ENCODE measurements at places on chromosomes 3 and 15.

GRCh38 chr3:123914829-123915228 is 30.7 kb upstream of the MYLK start:
- no peak for DNase-seq

- DNase-seq: peak; percentile 58
These were observed 14.9 kb downstream of the CRTAP start for GRCh38 chr3:33128706-33129105.

- no peak for DNase-seq
These were observed 1639.5 kb downstream of the SI start for GRCh38 chr3:163438760-163439159.

GRCh38 chr3:53161450-53161819 is 426 bp downstream of the PRKCD start:
- DNase-seq: no peak

DNA sequence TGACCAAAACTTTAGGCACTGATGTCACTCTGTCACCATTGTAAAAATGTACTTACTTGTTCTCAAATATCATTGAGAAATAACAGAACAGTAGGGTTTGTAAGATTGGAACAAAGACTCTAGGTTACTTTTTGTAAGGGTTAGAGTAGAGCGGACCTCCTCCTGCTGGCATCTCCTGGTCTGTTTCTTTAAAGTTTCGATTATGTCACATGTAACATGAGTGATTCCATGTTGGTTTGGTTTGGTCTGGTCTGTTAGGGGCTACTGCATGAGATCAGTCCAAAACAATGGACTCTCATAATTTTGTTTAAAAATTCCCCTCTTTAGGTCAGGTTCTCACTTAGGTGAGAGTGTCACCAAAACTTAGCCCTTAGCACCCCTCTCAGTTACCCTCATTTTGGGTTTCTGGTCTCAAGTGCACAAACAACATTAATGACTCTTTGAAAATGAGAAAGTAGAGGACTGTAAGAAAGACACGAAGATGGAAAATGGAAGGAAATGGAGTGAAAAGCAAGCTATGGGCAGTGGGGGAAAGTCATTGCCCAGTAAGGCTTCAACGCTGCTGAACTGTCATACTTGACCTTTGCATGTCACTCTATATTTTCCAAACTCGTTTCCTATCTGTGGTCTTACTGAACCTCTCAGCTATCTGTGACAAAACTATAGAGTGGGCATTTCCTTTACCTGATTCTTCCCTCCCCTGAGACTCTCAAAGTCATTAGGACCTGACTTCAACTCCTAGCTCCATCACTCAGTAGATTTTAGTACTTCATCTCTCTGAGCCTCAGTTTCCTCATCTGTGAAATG is 52.7 kb downstream of the LDHAL6B start:
- no peak for DNase-seq

GRCh38 chr3:114101101-114101500 is 44.6 kb downstream of the QTRT2 start:
- no peak for DNase-seq

GRCh38 chr3:79497447-79498111 is 270.2 kb downstream of the ROBO1 start:
- no peak for DNase-seq

DNA sequence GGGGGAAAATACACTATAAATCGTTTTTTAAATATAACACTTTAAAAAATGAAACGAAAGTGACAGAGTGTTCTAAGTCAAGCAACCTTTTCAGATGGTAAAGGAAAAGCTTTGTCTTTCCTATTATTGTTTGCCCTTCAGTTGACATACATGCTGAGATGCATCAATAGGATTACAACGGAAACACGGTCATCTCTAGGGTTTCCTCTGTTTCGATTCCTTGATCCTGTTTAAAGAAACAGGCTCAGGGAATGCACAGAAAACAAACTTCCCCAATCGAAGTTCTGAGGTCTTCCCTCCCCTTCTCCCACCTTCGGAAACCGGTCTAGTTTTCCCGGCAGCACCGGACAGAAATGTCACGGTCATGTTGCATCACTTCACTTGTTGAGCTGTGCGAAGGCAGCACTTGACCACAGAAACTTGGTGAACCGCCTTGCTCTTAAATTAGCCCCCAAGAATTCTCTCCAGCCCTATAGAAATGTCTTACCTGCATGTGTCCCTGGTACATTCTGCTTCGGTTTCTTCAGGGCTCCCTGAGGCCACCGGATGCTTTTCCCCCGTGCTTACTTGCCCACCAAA is 556 bp downstream of the PEX5L start:
- DNase-seq: no peak

DNA sequence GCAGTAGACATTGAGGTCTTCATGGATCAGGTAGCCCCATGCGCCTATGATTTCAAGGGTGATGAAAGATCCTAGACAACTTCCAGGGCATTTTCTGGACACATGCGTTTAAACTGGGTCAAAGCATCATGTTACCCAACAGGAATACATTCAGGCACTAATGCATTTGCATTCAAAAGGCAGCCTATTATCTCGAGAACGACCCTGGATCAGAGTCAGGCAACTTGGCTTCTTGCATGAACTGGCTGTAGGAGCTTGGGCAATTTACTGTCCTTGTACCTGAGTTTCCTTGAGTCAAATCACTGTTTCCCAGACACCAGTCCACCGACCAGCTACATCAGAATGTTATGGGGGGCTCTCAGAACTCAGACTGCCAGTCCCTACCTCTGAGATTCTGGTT is 51.5 kb upstream of the CHST2 start:
- DNase-seq: no peak

GRCh38 chr3:153285194-153285641 is 123.2 kb downstream of the RAP2B start:
- DNase-seq: no peak

DNA sequence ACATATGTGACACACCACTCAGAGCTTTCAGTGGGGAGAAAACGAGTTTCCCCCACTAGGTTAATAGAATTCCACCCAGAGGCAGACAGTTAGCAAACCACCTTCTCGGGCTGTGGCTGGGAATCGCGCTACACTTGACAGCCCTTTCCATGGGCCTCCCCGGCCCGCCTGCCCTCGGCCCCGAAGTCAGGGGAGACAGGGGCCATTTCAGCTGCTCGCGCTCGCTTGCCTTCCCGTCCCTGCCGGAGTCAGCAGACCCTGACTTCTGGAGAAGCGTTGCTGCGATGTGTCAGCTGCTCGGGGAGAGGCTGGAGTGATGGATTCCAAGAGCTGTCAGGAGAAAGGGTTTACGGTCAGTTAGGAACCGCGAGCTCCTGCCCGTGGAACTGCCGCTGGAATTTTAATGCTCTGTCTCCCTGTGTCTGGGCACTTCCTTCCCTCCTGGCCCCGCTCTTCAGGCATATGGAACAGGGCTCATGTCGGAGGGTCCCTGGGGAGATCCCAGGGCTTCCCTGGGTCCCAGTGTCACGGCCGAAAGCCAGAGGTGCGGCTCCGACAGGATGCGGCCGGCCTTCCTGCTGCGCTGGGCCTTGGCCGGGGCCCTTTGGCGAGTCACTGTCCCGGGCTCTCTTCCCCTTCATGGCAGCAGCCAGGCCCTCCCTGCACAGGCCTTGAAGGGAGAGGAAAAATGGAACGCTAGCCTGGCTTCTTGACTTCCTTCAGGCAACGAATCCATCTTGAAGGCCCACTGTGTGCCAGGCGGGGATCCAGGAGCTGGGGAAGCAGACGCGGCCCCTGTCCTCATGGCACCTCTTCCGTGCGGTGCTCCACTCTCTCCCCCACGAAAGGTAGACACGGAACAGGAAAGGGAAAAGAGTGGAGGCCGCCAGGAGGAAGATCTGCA is 38.4 kb upstream of the VPS8 start:
- no peak for DNase-seq

GRCh38 chr3:45320986-45321385 is 67.4 kb upstream of the LARS2 start:
- DNase-seq: no peak

DNA sequence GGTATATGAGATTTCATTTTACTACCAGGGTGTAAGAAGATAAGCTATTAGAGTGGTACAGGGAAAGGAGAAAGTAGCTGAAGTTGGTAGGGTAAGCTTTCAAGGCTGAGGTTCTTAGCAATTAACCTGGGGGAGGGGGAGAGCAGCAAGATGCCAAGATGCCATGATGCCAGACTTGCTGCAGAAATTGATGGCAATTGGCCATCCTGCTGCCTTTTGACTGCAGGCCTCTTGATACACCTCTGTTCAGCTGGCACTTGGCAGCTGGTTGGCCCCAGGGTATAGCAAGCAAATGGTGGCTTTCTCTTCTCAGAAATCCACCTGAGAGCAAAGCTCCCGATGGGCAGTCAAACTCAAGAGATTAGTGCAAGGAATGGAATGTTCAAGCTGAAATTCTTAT is 21.4 kb upstream of the DPH6 start:
- no peak for DNase-seq

Measured in D721Med (cell line).